ENCODE measurements at places on chromosomes 6 and 20.

- no peak for DNase-seq
Observed at GRCh38 chr20:23602699-23603098, 3.0 kb downstream of the CST9 start.

DNA sequence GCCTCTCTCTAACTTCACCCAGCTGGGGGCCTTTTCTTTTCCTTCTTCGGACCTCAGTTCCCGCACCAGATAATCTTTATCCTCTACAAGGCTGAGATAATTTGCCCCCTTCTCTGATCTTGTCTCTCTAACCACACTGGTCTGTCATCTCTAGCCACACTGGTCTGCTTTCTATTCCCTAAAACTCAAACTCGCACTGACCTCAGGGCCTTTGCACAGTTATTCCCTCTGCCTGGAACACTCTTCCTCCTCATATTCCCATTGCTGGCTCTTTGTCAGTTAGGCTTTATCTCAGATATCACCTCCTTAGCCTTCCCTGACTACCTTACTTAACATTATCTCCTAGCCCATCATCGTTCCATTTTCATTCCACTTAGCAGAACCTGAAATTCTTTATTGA lies 7.6 kb downstream of the RIMS4 start:
- no peak for DNase-seq

GRCh38 chr6:32597024-32597423 lies 7.4 kb upstream of the HLA-DRB1 start:
- no peak for DNase-seq

DNA sequence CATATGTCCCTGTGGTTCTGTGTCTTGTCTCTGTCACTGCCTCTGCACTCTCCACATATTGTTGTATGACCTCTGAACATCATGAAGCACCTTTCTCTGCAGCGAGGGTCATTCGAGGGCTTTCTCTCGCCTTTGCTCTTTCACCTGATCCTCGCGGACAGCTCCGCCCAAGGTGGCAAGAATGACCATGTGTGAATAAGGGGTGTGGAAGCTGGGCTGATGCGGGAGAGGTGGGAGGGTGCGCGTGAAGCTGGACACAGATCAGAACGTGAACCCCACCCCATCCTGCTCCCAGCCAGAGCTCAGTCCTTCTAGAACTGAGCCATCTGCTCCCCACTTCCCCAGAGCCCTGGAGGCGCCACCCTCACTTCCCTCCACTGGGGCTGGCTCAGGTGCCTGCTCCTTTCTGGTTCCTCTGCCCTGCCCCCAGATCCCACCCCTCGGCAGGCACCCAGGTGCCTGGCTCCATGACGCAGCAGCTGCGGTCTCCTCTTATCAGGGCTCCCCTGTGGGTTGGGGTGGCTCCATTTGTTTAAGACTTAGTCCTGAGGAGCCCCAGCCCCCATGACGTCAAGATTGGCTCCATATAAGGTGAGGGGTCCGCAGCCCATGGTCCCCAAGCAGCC lies at the start of gene MUCL3:
Gene MUCL3 (plus strand): TSS at position 613 of the 626 bp plus-strand sequence. CDS start 27 bp downstream, outside the sequence.
- no peak for DNase-seq

DNA sequence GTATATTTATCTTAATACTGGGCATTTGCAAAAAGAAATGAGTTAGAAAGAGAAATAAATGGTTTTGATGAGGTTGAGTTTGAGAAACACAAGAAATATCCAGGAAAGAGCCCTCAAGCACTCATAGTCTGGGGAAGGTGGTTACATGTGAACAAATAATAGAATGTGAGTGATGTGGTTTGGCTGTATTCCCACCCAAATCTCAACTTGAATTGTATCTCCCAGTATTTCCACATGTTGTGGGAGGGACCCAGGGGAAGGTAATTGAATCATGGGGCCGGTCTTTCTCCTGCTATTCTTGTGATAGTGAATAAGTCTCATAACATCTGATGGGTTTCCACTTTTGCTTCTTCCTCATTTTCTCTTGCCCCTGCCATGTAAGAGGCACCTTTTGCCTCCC lies 334.1 kb downstream of the COL12A1 start:
- no peak for DNase-seq

Measured in NCI-H2029 treated with DMSO at 0.1 percent for 48 hours (cell line).